ENCODE measurements at places on chromosomes 6 and 20.

GRCh38 chr20:44211177-44212039 lies 837 bp upstream of the OSER1 start:
- DNase-seq, result no peak

DNA sequence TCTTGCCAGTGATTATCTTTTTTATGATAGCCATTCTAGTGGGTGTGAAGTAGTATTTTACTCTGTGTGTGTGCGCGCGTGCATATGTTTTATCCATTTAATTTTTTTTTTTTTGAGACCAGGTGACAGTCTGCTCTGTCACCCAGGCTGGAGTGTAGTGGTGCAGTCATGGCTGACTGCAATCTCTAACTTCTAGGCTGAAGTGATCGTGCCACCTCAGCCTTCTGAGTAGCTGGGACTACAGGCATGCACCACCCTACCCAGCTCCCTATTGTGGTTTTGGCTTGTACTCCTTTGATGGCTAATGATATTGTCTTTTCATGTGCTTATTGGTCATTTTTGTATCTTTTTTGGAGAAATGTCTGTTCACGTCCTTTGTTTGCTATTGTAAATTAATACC lies 33.3 kb downstream of the ITCH start:
- DNase-seq, result no peak

DNA sequence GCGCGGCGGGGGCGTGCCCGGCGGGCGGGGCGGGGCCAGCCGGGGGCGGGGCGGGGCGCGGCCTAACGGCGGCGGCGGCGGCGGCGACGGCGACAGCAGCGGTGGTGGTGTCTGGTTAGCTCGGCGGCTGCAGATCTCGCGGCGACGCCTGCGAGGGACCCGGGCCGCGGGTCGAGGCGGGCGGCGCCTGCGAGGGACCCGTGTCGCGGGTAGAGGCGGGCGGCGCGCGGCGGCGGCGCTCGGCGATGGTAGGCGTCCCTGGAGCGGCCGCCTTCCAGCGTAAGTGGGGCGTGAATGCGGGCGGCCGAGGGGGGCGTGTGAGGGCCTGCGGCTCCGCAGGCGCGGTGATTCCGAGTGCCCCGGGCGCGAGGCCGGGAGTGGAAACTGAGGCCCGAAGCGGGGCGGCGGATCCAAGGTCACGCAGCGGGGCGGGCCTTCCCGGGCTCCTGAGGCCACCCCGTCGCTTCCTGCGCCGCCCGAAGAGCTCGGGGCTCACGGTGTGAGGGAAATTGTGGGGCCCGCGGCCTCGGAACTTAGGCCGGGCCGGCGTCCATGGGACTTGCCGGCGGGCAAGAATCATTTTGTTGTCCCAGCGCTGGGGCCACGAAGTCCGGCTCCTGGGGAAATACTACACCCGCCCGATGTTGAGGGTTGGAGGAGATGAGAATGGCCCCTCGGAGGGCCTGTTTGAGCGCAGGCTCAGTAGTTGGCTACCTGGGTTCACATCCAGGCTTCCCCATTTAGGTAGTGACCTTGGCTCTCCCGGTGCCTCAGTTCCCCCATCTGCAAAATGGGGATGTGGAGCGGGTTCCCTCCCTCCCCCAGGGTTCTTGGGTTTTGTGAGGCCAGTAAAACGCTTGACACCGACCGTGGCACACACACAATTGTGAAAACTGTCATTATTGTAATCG lies at the start of gene CBFA2T2:
TSS of gene CBFA2T2 (plus strand) at position 74 of the 911 bp plus-strand sequence. CDS start at position 246, 172 bp downstream.
- DNase-seq, result no peak

DNA sequence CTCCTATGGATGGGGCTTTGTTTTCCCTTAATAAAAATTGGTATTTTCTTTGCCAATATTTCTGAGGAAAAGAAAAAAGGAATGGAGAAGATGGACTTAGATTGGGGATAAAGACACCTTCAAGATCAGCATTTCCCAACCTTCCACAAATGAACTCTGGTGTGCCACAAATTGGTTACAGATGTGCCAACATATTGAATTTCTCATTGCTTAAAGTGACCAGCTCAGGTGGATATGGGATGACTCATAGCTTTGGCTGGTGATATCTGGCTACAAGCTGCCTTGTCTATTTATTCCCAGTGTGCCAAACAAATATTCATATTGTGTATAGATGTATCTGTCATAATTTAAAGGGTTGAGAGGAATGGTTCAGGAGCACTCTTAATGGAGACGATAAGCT lies 32.5 kb downstream of the THEMIS start:
- no peak for DNase-seq

GRCh38 chr6:147000545-147001488 lies 203.4 kb upstream of the STXBP5 start:
- no peak for DNase-seq

DNA sequence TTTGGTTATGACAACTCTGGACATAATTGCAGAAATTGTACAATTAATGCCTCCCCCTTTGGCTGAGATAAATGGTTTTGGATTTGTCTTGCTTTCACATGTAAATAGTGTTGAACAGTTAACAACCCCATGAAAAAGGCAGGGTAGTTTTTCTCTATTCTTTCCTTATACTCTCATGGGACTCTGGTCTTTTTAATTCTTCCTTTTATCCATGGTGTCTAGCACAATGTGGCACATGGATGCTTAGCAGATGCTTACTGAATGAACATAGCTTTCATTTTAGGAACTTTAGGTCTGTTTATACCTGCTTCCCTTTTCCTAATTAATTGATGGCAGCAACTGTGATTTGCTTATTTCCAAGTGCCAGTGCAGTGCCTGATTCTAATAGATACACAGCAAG lies 75.6 kb downstream of the NCOA3 start:
- no peak for DNase-seq

DNA sequence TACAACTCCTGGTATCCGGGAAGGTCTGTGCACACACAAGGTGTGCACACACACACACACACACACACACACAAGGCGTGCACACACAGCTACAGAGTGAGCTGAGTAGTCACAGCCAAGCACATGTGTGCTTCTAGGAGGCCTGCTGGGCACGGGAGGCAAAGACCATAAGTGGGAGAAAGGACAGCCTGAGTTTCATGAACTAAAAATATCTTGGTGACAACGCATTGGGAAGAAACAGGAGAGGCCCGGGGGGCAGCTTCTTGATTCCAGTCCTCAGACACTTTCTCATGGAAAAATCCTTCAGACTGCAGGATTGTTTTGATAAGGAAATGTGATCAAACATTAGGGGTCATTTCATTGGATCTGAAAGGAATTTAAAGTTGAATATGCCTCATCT lies 2.6 kb downstream of the TRAF3IP2 start:
- no peak for DNase-seq

GRCh38 chr6:43990627-43991619 lies 136.3 kb downstream of the MRPL14 start:
- no peak for DNase-seq
